Stimulated activated naive CD8-positive, alpha-beta T cell treated with anti-CD3 and anti-CD28 coated beads, Interleukin-15, Interleukin-2, amounts not matched to agents 100 U/mL and 50 U/mL, for 24 hours (primary cell): ENCODE measurements at places on chromosomes 2 and 18.

DNA sequence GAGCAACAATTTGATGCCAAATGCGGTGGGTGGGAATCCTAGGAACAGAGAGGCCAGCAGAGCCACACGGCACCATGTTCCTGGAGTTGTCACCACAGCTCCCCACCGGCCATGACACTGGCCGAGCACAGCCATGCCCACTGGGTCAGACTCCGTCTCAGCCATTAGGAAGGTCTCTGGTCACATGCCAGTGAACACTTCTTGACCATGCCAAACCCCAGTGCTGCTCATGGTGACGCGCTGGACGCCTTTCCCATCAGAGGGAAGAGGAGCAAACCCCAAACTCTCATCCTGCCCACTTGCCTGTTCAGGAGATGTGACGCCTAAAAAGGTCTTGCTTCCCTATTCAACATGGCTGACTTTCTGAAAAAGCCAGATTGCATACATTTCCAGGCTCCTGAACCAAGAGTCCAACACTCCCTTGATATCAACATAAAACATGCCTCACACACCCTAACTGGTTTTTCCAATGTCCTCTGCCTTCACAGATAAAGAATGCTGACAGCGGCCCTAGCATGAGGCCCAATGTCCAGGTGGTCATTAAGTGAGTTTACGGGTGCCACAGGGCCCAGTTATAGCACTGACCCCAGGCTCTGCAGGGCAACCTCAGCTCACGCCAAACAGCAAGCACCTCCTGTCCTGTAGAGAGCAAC is 31.9 kb downstream of the TFCP2L1 start:
- DNase-seq: no peak

DNA sequence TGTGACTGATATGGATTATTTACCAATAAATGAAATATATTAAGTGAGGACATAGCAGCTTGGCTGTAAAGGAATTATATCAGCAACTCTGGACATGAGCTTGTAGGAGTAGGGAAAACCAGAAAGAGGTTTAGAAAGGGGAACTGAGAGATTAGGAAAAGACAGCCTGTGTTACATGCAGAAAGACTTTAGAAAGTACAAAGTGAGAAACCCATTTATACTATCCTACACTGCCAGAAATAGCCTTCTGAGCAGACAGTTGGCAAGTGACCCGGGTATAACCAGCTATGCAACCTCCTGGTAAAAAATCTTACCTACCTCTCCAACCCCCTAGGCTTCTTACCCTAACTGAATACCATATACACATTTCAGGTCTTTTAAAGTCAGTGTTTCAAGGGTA is 134.1 kb downstream of the ANKRD44 start:
- DNase-seq: no peak

DNA sequence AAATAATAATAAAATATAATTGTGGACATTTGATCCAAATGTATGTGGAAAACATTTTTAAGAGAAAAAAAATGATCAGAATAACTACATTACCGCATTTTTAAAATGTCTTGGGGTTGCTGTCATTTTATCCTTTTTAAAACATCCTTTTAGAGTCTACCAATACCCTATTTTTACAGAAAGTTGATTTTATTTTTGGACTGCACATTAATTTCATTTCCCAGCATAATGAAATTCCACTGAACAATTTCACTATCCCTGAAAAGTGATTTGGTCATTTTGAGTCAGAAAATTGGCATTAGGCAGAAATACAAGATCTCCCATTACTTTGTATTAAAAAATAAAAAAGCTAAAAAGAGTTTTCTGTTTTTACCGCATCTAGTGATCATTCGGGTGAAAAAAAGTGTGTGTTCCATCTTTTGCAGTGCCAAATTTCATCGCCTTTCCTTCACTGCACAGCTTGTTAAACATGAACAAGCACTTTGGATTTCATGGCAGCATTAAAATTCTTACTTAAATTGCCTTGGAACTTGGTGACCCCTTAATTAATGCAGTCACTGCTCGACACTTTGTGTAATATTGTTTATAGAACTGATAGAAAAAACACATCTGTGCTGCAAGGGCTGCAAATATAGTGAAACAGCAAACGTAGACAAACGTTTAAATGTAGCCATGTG is 611.7 kb downstream of the TSN start:
- no peak for DNase-seq

DNA sequence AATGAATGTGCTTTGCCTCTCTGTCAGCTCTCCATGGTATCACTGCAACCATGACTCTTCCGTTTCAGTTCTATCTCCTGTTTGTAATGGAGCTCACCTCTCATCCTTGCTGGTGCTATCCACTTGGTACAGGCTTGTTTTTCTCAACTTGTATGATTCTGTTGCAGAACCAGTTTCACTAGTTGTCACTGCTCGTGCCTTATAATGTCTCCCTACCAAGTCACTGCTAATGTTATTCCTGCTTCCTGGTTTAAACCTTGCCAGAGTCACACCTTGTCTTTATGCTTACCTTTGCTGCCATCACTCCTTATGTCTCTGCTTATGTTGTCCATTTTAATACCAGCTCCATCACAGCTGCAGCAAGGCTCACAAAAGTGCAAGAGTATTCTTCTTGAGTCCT is 1191.0 kb upstream of the LRRTM1 start:
- DNase-seq: no peak

DNA sequence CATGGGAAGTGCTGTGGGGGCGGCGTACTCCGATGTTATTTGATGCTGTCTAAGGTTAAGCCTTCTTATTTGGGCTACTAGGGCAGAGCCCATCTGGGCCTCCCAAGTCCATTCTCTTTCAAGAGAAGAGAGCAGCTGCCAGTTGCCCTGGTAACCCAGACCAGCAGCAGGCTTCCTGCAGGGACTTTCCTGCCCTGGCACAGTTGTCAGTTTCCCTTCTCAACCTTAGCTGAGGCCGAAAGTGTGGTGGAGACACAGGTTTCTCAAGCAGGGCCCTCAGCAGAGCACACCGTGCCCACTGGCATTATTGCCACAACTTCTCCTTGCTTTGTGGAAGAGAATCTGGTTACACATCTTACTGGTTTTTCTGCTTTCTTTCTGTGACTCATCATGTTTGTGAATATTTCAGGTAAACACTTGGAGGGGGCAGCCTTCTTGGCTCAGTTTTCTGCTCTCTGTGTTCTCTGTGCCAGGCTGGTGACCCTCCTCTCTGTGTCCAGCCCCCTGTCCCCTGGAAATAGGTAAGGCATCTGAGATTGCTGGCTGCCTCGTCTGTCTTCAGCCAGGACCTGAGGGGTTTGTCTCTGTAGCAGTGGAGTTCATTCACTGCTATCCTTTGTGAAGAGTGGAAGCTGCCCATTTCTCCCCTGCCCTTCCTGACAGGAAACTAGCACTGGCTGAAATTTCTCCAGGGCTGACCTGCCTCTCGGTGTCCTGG is 111.0 kb downstream of the B3GNT2 start:
- peak; percentile 68 for DNase-seq

DNA sequence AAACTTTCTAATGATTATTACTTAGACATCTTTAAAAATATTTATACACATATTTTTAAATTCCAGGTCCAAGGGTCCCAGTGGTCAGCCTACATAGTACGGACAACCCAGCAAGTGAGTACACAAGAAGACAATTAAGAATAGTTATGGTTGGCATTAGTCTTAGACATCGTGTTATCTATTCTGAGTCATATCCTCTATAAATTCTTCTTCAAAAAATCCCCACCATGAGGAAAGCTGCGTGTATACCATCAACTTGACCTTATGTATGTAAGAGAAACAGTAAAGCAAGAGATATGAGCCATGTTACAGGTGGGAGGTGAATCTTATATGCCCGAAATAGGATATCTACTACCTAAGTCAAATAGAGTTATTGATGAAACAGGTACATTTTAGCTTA is 1339.8 kb downstream of the DPP10 start:
- DNase-seq: no peak

- DNase-seq: no peak
Observed at GRCh38 chr2:30446602-30447148, 371 bp upstream of the LCLAT1 start.

DNA sequence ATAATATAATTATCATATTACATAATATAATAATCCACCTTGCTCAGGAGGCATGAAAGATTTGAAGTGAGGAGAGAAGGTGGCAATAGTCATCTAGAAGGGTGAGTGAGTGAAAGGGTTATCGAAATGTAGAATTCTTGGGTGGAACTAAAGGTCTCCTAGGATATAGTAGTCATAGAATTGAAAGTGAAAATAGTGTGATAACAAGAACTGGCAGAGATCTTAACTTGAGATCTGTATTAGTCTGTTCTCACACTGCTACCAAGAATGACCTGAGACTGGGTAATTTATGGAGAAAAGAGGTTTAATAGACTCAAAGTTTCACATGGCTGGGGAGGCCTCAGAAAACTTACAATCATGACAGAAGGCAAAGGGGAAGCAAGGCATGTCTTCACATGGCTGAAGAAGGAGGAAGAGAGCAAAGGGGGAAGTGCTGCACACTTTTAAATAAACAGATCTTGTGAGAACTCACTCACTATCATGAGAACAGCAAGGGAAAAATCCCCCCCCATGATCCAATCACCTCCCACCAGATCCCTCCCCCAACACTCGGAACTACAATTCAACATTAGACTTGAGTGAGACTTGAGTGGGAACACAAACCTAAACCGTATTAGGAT is 351.5 kb downstream of the NR4A2 start:
- DNase-seq: no peak

- no peak for DNase-seq
Observed at GRCh38 chr2:47512581-47513083, 109.7 kb downstream of the MSH2 start.

- DNase-seq: no peak
Observed at GRCh38 chr2:179251870-179252269, 12.8 kb downstream of the SESTD1 start.

GRCh38 chr18:36735130-36735529 is 93.7 kb downstream of the TPGS2 start:
- DNase-seq: no peak

- no peak for DNase-seq
Observed at GRCh38 chr2:183991968-183992367, 606.4 kb upstream of the ZNF804A start.

DNA sequence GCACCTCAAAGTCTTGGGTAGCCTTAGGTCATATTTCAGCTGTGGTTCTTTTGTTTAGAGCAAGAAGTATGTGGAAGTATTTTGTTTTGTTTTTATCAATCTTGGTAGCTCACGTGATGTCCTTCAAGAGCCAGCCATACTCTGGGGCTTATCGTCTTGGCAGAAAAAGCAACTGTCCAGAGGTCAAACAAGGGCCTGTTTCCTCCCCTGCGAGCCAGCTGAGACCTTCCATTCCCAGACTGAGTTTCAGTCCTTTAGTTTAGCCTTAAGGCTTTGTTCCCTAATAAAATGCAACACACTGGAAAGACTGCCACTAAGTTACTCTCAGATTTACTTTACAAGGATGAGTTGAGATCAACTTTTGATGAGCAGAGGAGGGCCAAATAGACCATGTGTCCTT is 63.5 kb downstream of the TXNL1 start:
- DNase-seq: no peak

- no peak for DNase-seq
Observed at GRCh38 chr2:127305990-127306585, 12.1 kb upstream of the ERCC3 start.

DNA sequence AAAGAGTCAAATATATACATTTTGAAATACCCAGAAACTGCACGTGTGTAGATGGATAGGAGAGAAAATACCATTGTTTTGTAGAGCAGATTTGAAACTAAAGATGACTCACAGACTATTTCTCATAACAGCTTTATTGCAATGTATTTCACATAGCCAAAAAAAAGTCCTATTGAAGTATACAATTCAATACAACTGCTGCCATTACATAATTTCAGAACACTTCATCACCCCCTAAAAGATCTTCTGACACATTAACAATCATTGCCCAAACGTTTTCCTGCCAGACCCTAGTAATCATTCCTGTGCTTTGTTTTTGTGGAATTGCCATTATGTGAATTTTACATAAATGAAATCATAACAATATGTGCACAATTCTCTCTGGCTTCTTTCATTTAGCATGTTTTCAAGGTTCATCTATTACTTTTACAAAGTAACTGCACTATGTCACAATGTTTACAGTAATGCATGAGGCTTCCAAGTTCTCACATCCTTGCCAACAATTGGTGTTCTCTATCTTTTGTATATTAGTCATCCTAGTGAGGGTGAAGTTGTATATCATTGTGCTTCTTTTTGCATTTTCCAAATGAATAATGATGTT is 378.6 kb upstream of the CWC22 start:
- no peak for DNase-seq

- no peak for DNase-seq
Observed at GRCh38 chr2:113227698-113228097, 51.0 kb downstream of the PAX8 start.

- DNase-seq: no peak
Observed at GRCh38 chr2:64634345-64635267, 19.1 kb downstream of the SERTAD2 start.

DNA sequence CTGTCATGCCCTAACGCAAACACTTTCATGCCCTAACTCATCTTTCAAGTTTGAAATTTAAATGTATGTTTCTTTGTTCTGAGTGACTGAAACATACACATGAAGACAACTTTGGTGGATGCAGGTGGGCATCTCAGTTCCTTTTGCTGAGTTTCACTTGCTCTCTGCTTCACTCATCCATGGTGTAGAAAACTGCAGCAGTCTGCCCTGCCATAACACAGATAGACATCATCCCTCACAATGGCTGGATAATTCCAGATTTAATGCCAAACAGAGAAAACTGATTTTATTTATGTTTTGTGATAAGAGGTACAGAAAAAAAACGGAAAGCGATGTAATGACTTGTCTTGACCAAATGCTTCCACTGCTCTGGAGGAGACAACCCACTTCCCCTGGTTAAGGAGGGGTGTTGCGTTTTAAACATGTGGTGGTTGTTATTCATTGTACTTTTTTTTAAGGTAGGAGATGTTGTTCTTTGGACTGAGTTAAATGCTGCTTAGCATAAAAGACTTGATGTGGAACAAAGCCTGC is 70.4 kb downstream of the RHBDD1 start:
- no peak for DNase-seq

GRCh38 chr2:165535471-165535870 is 66.0 kb downstream of the CSRNP3 start:
- DNase-seq: no peak

DNA sequence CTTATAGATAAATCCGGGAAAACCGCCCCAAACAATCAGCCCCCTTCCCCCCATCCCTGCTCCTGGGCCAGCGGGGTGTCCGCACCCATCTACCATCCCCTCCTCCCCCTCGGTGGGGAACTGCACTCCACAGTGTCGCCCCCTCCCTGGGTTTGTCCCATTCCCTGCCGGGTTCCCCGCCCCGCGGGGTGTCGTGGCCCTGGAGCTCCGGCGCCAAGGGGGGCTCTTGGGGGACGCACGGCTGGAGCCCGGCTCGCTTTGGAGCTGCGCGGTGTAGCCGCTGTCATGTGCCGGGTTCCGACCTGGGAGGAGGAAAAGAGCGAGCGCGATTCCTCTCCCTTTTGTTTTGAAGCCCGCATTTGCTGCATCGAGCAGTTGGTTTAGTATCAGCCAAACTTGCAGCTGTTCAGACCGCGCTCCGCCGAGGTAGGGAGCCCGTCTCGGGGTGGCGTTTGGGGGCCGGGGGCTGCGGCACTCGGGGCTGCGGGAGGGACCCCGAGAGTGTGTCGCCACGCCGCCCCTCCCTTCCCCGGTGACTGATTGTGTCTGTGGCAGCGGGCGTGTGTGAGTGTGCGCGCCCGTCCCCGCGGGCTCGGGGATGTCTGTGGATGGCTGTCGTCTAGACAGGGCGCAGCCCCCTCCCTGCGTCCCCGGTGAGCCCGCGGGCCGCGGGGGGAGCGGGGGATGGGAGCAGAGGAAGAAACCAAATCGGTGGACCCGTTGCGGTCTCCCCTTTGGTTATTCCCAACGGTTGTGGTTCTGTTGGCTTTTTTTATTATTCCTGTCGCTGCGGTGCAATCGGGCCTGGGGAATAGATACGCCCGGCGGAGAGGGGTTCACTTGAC is 797 bp downstream of the CTIF start:
- DNase-seq: peak; percentile 26
